ENCODE measurements at places on chromosomes 16 and 17.

DNA sequence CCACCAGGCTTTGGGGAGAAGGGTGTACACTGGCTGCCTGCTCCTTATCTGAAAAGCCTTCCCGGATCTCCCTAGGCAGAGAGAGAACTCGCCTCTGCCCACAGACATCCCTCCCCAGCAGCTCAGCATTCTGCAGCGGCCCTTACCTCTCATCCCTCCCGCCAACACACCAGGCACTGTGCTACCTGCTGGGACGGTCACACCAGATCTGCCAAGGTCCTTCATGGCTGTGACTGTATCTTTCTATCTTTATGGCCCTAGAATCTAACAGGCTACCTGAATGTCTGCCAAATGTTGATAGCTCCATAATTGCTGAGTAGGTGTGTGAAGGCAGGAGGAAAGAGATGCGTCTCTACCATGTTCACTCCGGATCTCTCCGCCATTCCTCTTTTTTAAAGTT lies 7.9 kb downstream of the TSNAXIP1 start:
- DNase-seq = no peak

DNA sequence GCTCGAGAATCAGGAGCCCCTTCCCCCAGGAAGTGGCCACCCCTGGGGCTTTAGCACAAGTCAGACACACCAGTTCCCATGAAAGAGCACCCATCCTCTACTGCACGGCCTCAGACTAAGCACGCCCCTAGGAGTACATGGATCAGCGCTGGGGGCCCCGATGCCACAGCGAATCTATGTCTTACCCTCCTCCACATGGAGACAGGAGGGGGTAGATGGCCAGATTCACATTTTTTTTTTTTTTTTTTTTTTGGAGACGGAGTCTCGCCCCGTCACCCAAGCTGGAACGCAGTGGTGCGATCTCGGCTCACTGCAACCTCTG lies 3.2 kb upstream of the EXOSC6 start:
- no peak for DNase-seq

- no peak for DNase-seq
These were observed 28.6 kb downstream of the PMP22 start for GRCh38 chr17:15236281-15237105.

- peak; percentile 16 for DNase-seq
These were observed 42.3 kb downstream of the ABR start for GRCh38 chr17:1137465-1137894.

DNA sequence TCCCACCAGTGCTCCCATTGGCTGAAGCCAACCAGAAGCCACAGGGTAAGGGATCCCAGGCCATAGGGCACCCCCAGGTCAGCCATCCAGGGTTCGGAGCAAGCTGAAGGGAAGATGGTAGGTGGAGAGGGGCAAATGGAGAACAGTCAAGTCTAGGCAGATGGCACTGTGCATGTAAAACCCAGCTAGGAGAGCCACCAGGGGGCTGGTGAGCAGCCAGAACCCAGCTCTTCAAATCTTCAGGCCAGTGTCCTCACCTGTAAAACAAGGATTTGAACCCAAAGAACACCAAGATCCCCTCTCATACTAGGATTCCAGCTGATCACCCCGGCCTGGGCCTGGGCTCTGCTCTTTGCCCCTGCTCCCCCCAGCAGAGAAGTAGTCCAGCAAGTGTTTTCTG lies 43.5 kb downstream of the GINS3 start:
- DNase-seq = no peak

DNA sequence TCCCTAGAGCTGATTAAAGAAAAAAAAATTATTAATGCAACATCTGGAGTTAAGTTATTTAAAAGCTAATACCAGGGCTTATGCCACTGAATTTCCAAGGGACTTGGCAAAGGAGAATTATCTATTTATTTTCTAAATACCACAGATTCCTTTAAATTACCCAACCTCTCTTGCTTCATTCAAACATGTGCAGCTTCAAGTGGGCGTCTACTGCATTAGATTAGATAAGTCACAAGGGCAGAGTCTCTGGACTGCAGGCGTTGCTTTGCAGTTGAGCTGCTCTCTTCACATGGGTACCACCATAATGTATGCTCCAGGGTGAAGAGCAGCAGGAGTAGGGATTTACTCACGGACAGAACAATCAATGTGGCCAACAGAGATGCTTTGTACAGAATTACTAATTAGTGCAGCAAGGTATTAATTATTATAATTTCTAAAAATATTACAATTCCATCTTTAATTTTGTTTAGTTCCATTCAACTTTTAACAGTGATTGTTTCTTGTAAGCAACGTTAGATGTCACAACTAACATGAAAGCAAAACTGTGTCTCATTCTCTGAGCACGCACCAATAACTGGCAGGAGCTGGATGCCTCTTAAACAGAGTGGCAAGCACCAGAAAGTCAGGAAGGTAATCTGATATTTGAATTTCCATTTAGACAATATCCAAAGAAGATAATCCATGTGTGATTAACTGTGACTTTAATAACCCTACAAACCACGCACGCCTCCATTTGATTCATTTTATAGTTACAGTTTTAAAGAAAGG lies 214.2 kb downstream of the STX8 start:
- DNase-seq = no peak

GRCh38 chr17:79864617-79865250 lies 25.5 kb upstream of the CBX4 start:
- no peak for DNase-seq

DNA sequence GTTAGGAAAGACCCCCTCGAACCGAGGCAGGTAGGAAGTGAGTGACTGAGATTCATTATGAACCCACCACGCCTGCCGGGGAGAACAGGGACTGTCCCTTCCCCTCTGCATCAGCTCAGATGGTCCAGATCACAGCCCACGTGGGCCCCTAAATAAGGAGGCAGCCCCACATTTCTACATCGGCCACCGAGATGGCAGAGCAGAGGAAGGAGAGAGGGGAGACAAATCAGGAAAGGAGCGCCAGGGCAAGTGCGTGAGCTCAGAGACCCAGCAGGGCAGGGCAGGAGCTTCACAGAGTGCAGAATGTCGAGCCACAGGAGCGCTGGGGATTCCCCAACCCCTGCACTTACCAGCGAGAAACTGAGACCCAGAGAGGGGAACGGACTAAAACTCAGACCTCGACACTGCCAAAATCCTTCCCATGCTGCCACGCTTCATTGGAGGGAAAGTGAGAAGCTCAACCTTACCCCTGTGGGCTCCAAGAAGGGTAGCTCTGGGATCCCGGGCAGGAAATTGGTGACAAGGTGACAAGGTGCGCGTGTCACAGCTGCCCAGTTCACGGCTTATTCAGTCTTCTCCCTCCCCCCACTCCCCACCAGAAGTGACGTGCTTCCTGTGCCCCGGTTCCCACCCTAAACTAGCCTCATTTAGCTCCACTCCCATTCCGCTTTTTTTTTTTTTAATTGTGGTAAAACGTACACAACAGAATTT lies at the start of gene ICAM2:
Gene ICAM2, minus strand, starts transcription at position 578 of the 711 bp plus-strand sequence. CDS start 13,942 bp downstream, outside the sequence.
- peak; percentile 96 for DNase-seq

DNA sequence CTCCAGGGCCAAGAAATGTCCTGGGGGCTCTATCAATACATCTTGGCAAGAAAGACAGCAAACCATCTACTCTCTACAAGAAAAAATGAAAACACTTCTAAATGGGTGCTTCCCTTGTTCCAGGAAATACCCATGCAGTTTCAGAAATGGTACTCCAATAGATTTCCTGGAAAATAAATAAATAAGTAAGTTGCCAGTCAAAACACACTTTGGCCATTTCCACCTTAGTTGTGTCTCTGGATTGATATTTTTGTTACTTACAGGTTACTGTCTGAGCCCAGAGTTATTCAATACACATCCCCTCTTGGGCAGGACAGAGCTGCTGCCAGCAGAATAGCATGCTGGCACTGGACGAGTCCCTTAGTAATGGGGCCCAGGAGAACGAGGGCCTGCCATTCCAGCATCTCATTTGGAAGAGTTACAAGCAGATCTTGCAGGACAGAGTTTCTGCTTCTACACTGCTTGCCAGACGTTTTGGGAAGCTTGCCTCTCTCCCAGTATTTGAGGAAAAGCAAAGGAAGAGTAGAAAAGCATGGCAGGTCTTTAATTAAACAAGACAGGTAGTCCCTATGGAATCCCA lies 100.5 kb downstream of the SMG6 start:
- no peak for DNase-seq

GRCh38 chr17:27621942-27622559 lies 8.9 kb upstream of the LGALS9 start:
- no peak for DNase-seq

GRCh38 chr17:79699386-79700036 lies 31.2 kb upstream of the ENPP7 start:
- DNase-seq = no peak

- no peak for DNase-seq
These were observed 321.3 kb downstream of the SEC14L1 start for GRCh38 chr17:77462090-77462489.

DNA sequence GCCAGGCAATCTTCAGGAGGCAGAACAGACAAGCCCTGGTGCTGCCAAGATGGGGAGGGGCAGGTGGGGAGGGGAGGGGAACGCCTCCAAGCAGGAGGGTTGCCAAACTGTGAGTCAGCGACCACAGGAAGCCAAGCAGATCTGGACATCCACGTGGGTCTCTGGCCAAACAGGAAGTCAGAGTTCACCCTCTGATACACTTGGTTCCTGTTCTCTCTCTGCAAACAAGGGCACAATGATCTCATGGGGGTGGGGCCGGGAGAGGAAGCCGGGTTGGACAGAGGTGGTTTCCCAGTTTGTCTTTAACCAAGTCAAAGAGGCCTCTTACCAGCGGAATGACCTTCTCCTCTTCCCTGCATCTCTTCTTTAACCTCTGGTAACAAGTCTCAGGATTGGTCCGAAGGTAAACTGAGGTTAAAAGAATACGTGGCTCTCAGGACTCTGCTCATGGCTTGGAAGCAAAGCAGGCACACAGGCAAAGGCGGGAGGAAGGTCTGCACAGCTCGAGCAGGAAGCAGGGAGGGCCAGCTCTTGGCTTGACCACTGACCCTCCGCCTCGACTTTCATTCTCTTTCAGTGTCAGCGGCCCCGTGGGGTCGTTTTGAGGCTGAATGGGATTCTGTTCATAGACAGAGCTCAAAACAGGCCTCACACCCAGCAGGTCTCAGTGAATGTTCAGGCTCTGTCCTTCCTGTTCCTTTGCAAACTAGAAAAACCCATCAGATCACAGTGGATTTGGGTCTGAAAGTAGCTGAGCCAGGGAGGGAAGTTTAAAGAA lies 32.9 kb downstream of the TK2 start:
- DNase-seq = peak; percentile 94

DNA sequence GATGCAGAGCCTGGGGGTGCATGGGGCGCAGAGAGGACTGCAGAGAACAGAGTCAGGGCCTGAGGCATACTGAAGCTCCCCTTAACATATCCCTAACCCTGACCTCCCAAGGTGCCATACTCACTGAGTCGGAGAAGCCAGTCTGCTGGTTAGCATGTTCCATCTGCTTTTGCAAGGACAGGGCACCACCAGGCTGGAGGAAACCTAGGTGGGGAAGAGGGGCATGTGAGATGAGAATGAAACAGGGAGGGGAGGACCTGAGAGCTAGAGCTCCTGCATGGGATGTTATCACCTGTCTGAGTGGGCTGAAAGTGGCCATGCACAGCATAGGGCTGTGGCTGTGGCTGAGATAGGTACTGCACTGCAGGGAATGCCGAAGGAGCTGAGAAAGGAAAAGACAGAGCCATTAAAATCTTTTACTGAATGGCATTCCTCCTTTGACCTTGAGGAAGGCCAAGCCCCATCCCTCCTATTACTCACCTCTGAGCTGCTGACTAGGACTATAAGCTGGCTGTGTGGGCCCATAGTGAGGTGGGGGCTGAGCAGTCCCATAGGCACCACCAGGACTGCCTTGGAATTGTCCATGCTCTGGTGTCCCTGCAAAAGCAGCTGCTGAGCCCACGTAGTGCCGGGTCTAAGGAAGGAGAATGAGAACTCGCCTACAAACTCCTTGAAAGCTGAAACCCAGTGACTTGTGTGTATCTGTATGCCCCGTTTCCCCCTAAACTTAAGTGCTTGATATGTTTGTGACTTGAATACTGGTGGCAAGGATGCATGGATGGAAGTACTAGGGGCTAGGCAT lies 1.9 kb downstream of the GPS2 start:
- no peak for DNase-seq

DNA sequence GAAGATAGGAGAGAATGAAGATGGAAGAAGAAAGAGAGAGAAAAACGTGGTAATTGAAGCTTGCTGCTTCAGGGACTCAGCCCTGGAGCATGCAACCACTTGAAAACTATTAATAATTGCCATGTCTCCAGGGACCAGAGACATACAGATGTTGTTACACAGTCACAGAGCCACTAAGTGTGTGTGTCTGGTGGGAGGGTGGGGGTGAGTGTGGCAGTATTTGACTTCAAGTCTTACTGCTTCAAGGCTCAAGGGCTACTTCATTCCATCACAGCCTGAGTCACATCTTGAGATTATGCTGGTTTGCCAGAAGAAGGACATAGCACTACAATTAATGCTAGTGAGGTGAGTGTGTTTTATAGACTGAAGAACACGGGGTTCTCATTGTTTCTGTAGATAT lies 202.2 kb downstream of the CDH8 start:
- DNase-seq = no peak

GRCh38 chr16:69706256-69706974 lies 19.9 kb downstream of the NQO1 start:
- DNase-seq = no peak

GRCh38 chr17:5541610-5542202 lies 42.6 kb downstream of the NLRP1 start:
- no peak for DNase-seq

GRCh38 chr16:27840311-27841060 lies 223.0 kb downstream of the GSG1L start:
- no peak for DNase-seq

DNA sequence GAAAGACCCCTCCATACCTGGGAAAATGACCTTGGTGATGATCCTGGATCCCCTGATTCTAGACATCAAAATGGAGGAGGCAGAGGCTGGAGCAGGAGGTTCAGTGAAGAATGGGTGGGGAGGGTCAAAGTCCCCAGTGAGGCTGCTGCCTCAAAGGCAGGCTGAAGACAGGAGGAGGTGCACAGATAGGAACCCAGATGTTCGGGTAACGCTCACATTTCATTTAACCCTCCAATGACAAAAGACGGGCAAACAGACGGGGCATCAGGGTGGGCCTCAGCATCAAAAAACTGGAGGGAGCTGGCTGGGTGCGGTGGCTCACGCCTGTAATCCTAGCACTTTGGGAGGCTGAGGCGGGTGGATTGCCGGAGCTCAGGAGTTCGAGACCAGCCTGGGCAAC lies at the start of gene ANKRD40CL:
Gene ANKRD40CL, minus strand, starts transcription at position 73 of the 400 bp plus-strand sequence. CDS start 605 bp downstream, outside the sequence.
- no peak for DNase-seq
